Right renal pelvis (tissue), 4 donors: ENCODE measurements at places on chromosomes 2 and 18.

- DNase-seq: no peak
These were observed 357.6 kb downstream of the DSC3 start for GRCh38 chr18:30684825-30685481.

- DNase-seq: no peak
These were observed 227.7 kb upstream of the BOD1L2 start for GRCh38 chr18:56919190-56919589.

- no peak for DNase-seq
These were observed 33.6 kb upstream of the ATP6V1B1 start for GRCh38 chr2:70902067-70902442.

GRCh38 chr2:65537651-65538385 is 105.4 kb upstream of the SPRED2 start:
- DNase-seq: no peak

DNA sequence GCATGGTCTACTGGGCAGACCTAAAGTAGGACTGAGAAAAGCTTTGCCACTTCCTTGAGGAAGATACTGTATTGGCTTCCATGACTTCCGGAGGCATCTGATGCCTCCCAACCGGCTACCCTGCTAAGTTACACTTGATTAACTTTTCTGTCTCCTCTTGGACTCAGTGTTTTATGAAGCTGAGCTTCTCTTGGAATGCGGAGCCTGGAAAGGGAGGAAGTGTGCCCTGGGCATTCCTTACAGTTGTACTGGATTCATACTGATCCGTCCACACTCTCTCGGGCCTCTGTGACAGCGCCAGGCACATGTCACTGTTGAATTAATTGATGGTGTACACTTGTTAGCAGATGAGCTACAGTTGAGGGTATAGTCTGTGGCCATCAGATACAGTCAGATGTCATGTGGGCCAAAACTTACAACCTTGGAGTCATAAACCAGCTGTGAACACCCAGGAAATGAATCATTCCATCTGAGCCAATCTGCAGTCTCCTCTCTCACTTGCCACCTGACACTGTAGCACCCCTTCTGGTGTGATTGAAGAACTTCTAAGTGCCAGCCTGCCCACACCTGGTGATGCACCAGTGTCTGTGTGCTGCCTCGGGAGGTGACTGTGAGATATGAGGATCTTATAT is 122.5 kb downstream of the FHOD3 start:
- no peak for DNase-seq

- DNase-seq: no peak
These were observed 139.4 kb upstream of the GLI2 start for GRCh38 chr2:120596191-120596811.

DNA sequence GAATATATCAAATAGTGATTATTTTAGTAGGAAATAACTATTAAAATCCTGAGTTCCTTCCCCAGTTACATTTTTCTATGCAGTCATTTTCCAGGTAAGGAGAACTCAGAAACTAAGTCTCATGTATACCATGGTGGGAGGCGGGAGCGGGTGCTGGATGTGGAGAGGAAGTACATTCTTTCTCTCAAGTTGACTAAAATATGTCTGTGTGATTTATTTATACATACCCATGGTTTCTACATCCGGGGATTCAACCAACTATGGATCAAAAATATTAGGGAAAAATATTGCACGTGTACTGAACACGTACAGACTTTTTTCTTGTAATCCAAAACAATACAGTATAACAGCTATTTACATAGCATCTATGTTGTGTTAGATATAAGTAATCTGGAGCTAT is 6.8 kb downstream of the ZCCHC2 start:
- no peak for DNase-seq

DNA sequence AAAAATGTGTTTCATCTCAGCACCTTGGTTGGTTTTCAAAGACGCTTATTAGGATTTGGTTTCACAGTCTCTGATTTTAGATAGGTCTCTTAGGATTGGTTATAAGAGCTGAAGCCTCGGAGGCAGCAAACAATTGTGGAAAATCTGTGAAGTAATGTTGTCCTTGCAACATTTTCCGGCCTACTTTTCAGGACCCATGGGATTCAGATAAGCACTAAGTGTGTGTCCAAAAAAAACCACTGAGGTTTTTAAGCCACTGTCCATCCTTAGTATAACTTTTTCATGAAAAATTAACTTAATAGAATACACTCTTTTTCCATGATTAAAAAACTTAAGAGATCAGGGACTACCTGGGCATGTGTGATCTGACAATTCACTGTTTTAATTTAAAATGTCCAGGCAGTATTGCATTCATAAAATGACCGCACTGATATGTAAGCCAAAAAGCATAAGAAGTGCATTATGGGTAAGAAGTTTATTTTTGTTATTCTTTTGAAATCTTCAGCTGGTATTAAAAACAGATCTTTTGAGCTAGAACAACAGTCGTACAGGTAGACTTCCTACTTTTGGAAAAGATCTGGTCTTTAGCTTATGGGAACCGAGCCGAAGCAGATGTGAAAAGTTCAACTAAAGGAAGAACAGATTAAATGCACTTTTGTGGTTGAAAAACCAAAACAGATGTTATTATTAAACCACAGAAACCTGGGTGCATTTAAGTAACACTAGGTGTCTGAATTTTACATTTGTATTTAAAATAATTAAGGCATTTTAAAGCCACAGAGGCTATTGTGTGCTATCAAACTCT is 479.4 kb upstream of the ZEB2 start:
- DNase-seq: no peak

DNA sequence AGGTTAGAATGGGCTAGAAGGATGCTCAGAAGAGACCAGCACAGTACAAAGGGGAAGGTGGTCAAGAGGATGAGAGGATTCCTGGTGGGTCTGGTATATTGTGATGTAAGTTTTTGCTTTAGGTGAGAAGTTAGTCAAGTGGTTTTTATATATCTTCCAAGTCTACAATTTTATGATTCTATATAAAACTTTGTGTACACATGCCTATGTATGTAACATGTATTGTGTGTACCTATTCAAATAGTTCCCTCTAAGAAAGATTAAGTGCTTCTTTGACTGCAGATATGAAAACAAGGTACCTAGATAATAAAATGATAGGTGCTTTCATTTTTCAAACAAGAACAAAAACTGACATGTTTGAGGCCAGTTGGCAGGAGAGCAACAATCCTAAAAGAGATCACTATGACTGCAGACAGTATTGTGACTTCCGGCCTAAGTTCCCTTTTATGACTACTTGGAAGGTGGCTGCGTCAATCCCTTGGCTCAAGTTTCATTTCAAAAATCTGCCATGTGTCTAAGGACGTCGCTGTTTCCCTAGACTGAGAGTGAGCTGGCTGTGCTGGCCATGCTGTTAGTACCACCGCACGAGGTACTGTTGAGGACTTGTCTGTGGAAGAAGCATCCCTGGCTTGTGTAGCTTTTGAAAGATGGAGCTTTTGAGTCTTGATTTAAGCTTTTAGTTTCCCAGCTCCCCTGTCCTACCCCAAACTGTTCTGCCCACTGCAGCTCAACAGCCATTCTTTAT is 123.1 kb downstream of the PRPF40A start:
- DNase-seq: no peak

GRCh38 chr18:9679125-9679524 is 29.0 kb upstream of the RAB31 start:
- no peak for DNase-seq

DNA sequence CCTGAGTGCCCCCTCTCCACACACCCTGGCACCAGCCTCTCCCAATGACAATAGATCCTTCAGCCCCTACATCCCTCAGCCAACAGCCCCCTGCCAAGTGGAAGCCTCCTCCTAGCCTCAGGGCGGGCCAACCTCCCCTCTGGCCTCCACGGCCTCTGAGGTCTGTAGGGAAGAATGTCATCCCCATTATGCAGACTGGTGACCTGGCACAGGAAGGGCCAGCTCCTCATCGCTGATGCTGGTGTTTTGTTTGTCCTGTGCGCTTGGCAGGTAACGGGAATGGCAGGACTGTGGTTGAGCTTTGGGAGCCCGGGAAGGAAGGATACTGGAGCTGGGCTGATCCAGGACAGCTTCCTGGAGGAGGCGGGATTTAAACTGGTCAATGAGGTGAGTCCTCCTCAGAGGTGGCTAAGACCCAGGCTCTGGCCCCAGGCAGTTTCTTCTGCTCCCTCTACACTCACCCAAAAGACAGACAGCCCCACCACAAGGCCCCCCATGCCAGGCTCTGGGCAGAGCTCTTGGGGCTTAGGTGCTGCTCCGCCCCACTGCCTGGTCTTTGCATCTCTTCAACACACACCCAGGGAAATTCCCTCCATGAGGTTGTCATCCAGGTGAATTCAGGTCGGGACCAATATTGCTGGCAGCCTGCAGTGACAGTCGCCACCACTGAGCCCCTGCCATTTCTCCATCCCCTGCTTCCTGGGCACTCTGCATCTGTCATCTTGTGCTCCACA is 75.2 kb upstream of the SMAD7 start:
- no peak for DNase-seq

- DNase-seq: no peak
These were observed 112.5 kb upstream of the SH3BP4 start for GRCh38 chr2:234839285-234839684.

GRCh38 chr2:86074256-86074655 is 31.4 kb downstream of the POLR1A start:
- no peak for DNase-seq

DNA sequence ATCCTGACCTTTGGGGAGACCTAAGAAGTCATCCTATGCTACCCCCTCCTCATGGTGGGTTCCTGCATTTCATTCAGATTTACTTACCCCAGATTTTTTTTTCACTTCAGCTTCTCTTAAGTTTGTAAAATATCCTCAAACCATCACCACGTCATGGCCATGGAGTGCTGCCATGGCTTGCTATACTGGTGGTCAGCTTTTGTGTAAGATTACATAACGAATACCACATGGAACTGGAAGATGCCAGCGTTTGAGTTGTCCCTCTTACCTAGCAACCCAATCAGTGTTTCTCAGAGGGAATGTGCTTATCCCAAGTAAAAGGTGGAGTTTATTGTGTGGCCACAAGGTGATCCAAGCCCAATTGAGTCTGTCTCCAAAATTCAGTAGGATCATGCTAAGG is 148.6 kb upstream of the ALPP start:
- DNase-seq: no peak

GRCh38 chr18:69282371-69282770 is 118.3 kb upstream of the DOK6 start:
- DNase-seq: no peak

GRCh38 chr2:46164529-46165301 is 132.5 kb upstream of the EPAS1 start:
- peak; percentile 18 for DNase-seq

GRCh38 chr2:102025016-102025501 is 33.3 kb downstream of the IL1R2 start:
- no peak for DNase-seq

- DNase-seq: no peak
These were observed 45.3 kb downstream of the POLE4 start for GRCh38 chr2:75003773-75004172.

GRCh38 chr2:242038166-242038927 is 168.8 kb downstream of the RTP5 start:
- DNase-seq: no peak

- DNase-seq: no peak
These were observed 52.6 kb upstream of the PEX13 start for GRCh38 chr2:60964651-60965498.

- no peak for DNase-seq
These were observed 68.1 kb upstream of the SPRED2 start for GRCh38 chr2:65500310-65501040.

- no peak for DNase-seq
These were observed 37.6 kb downstream of the TMEM178A start for GRCh38 chr2:39703181-39703872.

DNA sequence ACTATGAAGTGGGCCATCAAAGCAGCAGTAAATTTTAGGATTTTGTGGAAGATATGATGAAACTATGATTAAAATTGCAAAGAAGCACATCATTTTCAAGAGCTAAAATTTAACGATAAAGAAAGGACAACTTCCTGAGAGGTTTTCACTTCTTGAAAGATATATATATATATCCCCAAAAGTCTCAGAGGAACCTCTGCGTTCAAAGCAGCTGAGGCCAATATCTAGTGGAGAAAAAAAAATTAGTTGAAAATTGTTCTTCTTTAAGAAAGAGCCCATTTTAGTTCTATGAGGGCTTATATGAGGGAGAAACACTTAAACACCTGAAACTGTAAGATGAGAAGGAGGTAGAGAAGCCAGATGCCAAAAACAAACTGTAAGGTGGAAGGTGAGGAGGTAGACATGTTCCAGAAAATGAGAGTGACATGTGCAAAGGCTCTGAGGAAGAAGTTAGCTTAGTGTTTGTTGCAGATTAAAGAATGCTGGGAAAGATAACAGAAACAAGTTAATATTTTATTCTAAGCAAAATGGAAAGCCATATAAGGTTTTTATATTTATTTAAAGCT is 72.9 kb upstream of the VRK2 start:
- DNase-seq: no peak

DNA sequence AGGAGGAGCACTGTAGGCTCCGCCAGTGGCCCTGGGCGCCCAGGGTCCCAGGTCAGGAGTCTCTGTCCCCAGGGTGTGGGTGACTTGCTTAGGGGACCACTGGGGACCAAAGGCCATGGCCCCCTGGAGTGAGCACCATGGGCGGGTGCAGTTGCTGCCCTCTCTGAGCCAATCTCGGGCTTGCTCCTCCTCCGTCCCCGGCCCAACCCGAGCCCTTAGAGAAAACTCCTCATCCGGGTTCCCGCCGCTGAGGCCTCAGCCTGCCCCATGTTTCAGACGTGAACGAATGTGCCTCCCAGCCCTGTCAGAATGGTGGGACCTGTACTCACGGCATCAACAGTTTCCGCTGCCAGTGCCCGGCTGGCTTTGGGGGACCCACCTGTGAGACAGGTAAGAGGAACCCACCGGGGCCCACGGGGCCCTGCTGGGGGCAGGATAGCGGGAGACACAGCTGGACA is 38.6 kb downstream of the SNED1 start:
- no peak for DNase-seq

DNA sequence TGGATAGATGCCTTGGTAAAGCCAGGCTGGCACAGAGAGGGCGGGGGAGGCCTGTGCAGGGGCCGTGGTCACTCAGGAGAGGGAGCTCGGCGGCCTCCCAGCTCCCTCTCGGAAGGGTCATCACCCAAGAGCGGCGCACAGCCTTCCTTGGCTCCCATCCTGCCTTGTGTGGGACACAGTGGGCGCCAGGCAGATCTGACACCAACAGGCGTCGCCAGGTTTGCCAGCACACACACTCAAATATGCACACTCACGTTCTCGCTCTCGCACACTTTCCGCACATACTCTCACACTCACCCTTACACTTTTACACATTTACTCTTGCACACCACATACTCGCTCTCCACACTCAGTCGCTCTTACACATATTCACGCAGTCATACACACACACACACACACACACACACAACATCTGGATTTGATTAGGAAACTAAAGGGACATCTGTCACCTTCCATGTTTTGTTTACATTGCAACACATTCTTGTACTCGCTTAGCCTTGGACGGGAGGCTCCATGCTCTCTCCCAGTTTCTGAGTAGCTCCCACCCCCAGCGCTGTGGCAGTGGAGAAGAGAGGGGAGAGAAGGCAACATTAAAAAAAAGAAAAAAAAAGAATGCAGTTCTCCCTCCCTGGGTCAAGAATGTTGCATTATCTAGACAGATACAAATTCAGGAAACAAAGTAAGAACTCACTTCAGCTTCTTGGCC is 10.5 kb downstream of the CHMP1B start:
- no peak for DNase-seq

DNA sequence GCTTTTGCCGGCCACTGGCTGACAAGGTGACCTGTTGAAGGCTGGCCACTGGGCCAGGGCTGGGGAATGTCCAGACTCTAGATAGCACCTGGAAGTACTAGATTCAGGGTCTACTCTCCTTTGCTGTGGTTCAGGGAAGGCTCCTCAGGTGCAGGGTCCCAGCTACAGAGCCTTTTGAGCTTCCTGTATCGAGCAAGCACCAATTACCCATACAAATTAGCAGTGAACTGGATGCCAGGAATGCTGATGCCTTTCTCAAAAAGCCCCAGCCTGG is 213.4 kb downstream of the CYP26B1 start:
- DNase-seq: no peak

GRCh38 chr2:15908371-15908770 is 32.0 kb upstream of the MYCN start:
- no peak for DNase-seq
